Aorta (tissue), 5 donors: ENCODE measurements at places on chromosomes 11 and 22. TPM values are rescaled to one million over a fixed set of nuclear protein-coding genes. Genes with fewer than 3 reads are reported as not detected.

- peak; percentile 37 for DNase-seq
These were observed 14.6 kb upstream of the CELSR1 start for GRCh38 chr22:46551996-46552395.

GRCh38 chr22:21937041-21937820 is 15.4 kb downstream of the PPM1F start:
- DNase-seq: no peak

- no peak for DNase-seq
These were observed 3.1 kb upstream of the CALCA start for GRCh38 chr11:14975252-14975587.

DNA sequence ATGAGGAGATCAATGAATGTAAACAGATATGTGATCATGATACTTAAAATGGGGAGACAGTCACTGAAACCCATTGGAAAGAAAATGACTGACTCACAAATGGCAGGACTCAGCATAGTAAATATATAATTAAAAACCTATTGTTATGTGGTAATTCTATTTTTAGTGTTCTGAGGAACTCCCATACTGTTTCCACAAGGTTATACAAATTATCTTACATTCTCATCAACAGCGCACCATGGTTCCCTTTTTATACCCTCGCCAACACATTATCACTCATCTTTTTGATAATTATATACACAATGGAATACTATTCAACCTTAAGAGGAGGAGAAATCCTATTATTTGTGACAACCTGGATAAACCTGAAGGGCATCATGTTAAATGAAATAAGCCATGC is 17.1 kb downstream of the OR5B21 start:
- no peak for DNase-seq

DNA sequence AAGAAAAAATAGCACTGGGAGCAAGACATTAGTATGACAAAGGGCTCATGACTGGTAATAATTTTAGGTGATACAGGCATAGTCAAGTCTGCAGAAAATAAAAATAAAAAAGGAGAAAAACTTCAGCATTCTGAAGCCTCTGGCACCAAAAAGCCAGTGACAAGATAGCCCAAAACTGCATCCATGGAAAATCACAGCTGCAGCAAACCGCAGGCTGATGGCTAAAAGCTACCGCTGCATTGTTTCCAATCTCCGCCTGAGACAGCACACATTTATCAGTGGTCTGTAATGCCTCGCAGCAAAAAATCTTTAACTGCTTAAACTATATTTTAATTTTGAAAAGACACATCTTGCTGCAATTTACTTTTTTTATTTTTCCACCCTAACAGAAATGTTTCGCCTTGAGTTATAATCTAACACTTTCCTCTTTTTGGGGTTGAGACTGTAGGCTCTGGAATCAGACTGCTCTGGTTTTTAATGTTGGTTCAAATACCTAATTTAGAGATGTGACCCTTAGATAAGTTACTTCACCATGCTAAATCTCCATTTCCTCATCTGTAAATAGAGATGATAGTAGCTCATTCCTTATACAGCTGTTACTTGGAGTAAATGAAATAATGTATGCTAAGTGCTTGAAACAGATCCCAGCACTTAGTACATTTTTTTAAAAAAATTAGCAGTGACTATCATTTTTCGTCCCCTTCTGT is 42.0 kb upstream of the FIBIN start:
- DNase-seq: no peak

DNA sequence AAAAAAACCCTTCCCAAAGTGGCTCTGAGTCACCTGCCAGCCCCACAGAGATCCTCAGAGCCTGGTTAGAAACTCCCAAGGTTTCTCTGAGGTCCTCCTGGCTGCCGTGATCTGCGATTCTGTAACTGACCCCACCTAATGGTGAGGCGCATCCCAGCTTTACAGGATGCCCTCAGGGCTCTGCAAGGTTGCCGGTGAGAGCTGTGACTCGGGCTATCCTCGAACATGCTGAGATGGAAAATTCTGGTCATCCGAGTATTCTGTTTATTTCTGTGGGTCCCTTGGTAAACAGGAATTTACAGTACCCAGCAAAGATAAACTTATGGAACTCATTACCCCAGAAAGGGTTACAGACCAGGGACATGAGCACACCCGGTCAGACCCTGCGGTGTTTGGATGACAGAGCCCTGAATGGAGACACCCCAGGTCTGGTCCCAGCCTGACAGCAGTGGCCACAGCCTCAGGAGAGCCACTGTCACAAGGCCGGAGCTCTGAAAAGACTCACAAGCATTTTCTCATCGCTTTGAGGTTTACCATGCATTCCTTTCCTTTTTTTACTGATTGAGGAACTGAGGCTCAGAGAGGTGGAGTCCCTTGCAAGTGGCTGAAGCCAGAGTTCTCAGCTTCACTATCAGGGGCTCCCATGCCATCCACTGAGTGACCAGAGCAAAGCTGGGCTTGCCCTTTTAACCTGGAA is 22.2 kb downstream of the LIF start:
- DNase-seq: no peak

- no peak for DNase-seq
These were observed 69.7 kb downstream of the ETS1 start for GRCh38 chr11:128517451-128518230.

DNA sequence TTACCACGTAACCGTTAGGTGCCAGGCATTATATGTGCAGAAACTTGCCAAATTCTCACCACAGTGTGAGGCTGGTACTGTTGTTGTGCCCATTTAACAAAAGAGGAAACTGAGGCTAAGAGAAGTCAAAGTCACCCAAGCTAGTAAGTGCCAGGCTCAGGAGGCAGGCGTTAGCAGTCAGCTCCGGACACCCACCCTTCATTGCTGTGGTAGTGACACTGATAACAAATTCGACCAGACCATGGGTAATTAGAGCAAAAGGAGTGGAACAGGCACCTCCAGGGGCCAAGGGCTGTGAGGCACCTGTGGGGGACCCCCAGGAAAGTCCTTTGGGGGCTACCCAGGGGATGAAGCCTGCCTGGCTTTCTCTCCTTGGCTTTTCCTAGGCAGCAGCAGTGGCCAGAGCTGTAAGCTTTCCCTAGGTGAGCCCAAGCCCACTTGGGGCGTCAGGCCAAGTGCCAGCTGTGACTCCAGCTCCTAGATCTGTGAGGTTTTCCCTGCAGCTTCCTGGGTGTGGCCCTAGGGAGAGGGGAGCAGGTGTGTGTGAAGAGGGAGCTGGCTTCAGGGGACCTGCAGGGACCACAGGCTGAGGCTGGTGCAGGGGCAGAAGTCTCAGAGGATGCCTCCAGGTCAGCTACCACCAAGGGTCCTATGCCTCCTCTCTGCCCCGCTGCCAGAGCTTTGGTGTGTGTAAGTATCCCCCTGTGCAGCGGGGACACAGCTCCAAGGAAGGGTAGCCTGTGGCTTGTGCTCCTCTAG is 19.7 kb upstream of the ALX4 start:
- no peak for DNase-seq

DNA sequence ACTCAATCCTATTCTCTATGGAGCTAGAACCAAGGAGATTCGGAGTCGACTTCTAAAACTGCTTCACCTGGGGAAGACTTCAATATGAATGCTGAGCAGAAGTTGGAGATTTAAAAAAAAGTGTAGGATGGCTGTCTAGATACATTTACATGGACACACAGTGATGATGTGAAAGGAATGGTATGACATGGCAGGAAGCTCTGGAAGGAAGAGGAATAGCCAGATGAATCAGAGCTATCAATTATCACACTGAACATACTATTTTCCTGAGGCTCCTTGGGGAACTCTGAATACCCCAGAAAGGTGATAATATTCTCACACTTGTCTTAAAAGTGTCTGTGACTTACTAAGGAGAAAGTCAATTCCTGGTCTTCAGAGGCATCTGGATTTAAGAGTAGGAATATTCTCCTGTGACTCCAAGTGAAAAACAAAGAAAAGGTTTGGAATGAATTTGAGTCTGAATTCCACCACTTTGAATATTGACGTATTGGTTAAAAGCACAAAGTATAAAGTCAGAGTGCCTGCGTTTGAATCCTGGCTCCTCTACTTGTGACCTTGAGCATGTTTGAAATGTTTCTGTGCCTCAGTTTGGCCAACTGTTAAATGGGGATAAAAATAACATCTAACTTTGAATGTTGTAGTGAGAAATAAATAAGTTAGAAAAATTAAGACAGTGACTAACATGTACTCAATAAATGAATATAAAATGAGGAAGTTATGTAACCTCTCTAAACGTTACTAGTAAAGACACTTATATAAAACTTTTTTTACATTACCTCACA is 1.3 kb downstream of the OR52D1 start:
- DNase-seq: no peak

DNA sequence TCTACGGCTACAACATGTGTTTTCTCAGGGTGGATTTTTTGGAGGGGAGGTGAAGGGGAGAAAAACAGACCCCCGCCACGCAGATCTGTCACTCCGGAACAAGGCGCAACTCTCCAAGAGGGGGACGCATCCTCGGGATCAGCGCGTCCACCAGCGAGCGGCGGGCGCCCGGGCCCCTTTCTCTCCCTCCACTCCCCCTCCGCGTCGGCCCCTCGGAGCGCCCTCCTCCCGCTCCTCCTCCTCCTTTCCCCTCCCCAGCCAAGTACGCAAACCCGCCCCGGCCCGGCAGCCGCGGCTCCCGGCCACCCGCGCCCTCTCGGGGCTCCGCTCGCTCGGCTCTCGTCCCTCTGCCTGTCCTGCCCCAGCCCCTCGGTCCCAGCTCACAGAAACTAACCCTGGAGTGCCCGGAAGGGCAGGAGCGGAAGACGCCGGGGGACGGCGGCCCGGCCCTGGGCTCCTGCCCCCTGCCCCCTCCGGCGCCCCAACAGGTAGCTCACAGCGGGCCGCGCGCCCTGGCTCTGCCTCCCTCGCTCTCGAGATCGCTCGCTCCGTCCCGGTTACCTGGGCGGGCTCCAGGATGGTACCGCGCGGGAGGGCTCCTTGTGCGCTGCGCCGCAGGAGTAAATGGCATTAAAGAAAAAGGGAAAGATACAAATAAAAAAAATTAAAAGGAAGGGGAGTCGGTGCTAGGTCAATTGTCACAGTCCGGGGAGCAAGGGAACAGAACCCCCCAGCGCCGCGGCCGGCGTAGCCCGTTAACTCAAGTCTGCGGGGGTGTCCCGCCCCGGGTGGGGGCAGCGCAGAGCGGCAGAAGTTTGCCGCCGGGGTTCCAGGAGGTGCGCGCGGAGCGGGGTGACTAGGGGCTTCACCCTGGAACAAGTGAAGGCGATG is 131.4 kb upstream of the C11orf58 start:
- peak; percentile 50 for DNase-seq

- no peak for DNase-seq
These were observed 1339.4 kb downstream of the FAM181B start for GRCh38 chr11:81394311-81394710.

Gene CRYAB
- 2,347 TPM for total RNA-seq

Gene LIF
- 4.5 TPM for total RNA-seq

Gene LRP4
- total RNA-seq: 8.6 TPM
